ENCODE measurements at places on chromosomes 7 and 10.
A peak's percentile ranks its signal among the peaks of the same experiment; 100 is the strongest.

GRCh38 chr7:16345979-16346958 is 75.1 kb downstream of the CRPPA start:
- DNase-seq, result no peak

DNA sequence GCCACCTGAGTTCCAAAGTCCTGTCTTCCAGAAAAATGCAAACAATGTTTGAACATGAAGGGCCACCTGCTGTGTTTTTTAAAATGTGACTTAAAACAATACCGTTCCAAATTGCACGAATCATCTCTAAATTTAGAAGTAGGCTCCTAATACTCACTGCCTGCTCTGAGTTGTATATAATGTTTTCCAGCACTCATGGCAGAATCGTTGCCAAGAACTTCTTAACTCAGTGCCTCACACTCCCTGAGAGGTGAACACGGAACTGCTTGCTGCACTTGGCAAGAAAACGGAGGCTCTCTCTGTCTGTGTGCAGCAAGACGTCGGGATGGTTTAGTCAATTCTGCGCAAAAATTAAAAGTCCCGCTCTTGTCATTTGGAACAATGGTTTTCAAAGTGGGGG is 757.3 kb upstream of the AUTS2 start:
- no peak for DNase-seq

DNA sequence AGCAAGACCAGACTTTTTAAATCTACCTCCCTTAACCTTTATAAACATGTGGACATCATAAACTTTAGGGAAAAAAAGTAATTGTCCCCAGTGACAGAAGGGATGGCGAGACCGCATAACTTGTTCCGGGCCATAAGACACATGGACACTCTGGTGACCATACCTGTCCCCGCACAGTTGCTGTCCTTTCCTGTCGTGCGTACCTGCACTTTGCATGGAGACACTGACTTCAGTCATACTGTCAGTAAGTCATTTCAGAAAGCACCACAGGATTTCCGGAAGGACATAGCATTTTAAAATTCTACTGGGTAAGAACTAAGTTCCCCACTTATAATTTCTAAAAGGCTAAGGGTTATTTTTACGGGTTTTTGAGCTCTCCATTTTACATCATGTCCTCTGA is 120.9 kb downstream of the CREB5 start:
- no peak for DNase-seq

DNA sequence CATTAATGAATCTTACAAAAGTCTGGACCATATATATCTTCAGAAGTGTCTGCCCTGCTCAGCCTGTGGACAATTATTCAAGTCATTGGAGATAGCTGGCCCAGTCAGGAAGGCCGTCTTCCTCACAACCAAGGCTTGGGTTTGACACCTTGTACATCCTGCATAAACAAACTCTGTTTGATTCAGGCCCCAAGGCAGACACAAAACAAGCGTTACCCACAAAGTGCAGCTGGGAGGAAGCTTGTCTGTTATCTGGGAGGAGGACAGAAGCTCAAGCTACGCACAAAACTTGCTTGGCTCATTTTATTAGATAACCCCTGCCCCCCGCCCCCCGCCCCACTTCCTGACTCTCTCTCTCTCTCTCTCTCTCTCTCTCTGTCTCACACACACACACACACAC is 166.9 kb upstream of the WDR11 start:
- no peak for DNase-seq

- DNase-seq, result peak; percentile 31
Measured at GRCh38 chr10:21372651-21373410, 152.7 kb downstream of the SKIDA1 start.

GRCh38 chr10:13346283-13347042 is 1.6 kb downstream of the SEPHS1 start:
- DNase-seq, result no peak

DNA sequence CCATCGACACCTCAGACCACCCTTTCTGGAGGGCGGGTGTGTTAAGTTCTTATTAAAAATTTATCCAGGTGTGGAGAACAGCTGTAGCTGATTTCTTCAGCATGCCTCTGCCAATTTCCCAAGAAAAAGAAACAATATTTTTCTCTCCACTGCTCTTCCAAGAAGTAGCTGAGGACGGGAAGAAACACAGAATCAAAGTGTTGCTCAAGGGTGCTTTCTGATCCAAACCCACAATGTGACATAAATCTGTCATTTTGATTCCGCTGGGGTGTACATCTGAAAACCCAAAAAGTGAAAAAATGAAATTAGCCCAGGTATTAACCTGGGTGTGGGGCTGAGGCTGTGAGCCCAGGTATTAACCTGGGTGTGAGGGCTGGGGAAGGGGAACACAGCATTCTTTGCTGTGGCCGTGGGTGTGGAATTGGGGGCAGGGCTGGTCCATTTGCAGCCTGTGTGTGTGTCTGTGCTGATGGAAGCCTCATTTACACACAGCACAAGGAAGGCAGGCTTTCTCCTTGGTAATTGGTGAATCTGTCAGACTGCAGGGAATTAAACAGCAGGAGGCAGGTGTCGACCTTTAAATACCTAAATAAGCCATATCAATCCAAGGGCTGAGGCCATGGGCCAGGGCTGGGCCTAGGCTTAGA is 48.4 kb upstream of the CCDC3 start:
- no peak for DNase-seq

DNA sequence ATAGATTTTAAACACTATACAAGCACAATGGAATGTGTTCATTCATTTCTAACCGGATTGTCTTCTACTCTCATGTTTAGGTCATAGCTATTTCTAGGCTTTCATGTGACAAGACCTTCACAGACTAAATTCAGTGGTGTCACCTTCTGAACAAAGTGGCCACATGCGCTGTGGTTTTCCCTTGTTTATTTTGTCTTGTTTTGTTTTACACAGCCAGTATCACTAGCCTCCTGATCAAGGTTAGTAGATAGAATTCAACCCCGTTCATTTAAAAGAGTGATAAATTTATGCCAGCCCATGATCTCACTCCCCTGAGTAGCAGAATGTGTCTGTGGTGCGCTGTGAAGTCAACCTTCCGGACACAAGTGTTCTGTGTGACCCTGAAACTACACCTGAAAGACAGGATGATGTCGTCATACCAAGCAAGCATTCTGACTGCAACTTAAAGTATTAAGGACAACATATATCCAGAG is 209.1 kb downstream of the CREB5 start:
- no peak for DNase-seq

- DNase-seq, result no peak
Measured at GRCh38 chr7:6198689-6199595, 73.5 kb downstream of the CYTH3 start.

- DNase-seq, result no peak
Measured at GRCh38 chr7:134444198-134444960, 14.5 kb downstream of the AKR1B1 start.

GRCh38 chr7:48628793-48629349 is 295.5 kb upstream of the CDC14C start:
- DNase-seq, result no peak

GRCh38 chr7:74059681-74060588 is 23.7 kb upstream of the LIMK1 start:
- no peak for DNase-seq

GRCh38 chr10:42111076-42111475 is 527.3 kb downstream of the ZNF33B start:
- DNase-seq, result no peak

DNA sequence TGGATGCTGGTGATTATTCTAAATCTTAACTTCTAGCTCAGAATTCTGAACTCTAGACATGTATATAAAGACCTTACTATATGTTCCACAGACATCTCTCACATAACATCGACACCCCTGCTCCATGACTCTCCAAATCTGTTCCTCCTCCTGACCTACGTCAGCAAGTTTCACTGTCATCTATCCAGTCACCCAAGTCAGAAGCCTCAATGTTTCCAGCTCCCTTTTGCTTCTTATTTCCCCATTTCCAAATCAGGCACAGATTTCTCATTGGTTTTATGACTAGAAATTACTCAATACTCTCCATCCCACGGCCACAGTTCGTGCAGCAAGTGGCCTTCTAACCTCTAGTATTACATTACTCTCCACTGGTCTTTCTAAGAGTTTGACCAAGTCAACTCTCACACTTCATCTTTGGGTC is 28.5 kb downstream of the EPC1 start:
- DNase-seq, result no peak

DNA sequence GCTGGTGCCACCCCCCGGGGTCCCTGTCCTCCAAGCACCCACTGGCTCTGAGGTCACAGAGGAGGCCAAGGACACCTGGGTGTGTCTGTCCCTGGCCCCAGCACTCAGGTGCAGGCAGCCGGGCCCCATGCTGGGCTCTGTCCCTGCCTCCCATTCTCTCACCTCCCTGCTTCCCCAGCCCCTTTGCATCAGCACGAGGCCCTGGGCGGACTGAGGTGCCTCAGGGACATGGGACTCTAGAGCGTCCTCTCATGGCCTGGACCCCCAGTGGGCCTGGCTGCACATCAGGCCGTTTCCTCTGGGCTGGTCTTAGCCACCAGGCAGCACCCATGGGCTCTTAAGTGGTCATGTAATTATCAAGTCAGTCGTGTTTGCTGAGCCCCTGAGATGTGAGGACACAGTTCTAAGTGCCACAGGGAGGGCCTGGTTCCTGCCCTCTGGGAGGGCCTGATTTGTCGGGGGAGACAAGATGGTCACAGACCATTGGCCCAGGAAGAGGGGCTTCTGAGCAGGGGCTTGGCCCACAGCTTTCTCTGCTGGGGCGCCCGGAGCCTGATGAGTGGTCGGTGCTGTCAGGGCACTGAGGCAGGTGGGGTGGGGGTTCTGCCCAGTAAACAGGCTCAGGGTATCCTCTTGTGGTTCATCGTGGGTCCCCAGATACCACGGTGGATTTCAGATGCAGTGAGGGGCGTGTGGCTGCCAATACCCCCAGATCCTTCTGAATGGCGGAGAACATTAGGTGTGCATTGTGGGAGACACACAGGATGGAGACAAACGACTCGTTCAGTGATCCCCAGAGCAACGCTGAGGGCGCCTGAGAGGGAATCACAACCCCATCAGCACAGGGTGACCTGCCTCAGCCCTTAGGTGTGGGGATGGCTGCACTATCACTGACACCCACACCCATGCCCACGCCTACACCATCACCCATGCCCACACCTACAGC is 152.5 kb downstream of the WDR37 start:
- no peak for DNase-seq

- DNase-seq, result no peak
Measured at GRCh38 chr10:125149036-125149679, 11.2 kb downstream of the CTBP2 start.
